GM12865 (cell line): ENCODE measurements at places on chromosomes 16 and 17.

DNA sequence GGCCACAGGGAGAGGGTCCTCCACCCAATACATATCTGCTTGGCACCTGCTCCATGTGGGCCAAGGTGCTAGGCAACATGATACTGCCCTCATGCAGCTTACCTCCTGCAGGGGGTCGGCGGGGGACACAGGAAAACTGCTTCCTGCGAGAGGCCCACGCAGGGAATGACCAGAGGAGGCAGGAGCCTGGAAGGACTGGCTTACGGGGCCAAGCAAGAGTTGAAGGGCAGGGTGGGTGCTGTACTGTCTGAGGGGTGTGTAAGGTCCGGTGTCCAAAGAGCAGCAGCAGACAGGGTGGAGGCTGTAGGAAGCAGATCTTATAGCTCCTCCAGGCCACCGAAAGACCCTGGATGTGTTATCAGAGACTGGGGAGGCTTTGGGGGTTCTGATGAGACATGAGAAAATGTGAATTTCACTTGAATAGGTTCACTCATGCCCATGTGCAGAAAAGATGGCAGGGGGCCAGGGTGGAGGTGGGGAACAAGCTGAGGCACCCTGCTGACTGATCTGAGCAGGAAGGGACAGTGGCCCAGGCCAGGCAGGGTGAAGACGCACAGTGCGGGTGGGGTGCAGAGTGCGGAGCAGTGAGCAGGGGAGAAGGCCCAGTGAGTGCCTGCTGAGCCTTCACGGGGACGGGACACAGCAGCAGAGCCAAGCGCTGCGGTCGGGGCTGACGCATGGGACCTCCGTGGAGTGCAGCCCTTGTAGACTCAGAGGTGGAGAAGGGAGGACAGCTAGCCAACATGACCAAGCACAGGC is 8.3 kb downstream of the FLCN start:
- DNase-seq: no peak

DNA sequence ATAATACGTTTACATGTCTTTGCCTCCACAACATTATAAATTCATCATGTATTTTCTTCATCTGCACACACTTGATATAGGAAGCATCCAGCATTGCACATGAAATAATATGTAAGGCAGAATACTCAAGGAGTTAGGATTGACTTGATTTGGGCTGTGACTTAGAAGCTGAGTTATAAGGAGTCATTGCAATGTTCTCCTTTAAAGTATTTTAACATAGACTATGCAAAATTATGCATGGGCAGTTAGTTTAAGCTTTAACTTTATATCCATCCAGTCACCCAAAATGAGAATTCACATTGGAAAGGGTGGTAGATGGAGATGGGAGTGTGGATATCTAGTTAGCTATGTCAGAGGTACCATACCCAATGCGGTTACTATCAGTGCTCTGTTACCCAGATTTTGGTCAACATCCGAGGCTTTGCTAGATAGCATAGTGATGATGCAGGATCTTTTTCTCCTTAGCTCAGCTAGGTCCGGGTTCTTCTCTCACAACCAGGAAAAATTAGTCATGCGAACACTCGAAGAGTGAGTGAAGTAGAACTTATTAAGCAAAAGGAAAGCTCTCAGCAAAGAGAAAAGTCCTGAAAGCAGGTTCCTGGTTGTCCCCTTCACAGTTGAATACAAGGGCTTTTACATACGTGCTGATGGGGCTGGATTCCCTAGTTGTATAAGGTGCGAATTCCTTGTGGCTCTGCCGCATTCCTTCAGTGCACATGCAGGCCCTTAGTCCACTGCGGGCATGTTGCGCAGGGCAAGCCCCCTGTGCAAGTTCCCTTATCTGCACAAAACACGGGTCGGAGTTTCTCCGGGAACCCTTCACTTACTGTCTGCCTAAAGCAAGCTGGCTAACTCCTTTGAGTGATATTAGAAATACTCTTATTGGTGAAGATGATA is 73.1 kb upstream of the FAM20A start:
- no peak for DNase-seq

DNA sequence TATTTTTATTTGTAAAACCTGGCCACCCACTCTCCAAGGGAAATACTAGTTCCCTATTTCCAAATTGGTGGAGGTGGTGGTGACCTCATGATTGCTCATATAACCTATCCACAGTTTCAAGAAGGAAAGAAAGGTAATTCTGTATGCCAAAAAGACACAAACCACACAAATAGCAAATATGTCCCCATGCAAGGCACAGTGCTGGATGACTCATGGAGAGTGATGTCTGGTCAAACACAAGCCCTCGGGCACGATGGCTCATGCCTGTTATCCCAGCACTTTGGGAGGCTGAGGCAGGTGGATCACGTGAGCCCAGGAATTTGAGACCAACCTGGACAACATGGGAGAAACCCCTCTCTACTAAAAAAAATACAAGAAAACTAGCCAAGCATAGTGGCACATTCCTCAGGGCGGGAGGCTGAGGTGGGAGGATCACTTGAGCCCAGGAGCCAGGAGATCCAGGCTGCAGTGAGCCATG is 64.2 kb downstream of the GNA13 start:
- DNase-seq: no peak

GRCh38 chr16:86490859-86491639 is 19.3 kb upstream of the FOXF1 start:
- DNase-seq: no peak

- DNase-seq: peak; percentile 29
Observed at GRCh38 chr16:48326915-48327314, 58.3 kb downstream of the SIAH1 start.

- peak; percentile 75 for DNase-seq
Observed at GRCh38 chr16:27318392-27319256, 4.8 kb downstream of the IL4R start.

DNA sequence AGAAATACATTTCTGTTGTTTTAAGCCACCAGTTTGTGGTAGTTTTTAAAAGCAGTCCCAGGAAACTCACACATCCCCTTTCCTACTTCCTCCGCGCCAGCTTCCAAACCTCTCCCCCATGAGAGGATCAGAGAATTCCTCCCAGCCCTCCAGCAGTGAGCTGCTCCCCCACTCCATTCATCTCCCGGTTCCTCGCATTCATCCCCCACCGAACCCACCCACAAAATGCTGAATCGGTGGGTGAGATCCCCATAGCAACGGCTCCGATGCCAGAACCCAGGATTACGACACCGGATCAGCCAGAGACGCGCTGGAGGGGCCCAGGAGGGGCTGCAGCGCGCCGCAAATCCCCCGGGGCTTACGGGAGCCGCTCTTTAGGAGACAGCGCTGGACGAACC is 251.4 kb upstream of the RPL38 start:
- DNase-seq: no peak

DNA sequence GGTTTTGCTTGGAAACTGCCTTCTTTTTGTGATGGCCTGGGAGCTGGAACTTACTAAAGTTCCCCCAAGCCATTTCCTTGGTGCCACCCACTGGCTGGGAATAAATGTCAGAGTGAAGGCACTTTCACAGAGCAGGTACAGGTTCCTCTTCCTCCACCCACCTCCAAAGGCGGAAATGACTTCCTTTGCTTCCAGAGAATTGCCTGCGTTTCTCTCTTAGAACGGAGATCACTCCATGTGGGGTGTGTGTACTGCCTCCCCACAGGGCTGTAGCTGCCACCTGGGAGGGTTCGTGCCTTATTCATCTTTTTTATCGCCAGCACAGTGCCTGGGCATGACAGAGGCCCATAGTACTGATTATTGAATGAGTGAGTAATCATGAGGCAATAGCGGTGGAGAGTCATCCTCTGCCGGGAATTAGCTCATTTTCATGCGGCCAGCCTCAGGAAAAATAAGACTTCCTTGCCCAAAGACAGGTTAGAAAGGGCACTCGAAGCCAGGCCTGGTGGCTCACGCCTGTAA is 32.2 kb upstream of the HAS3 start:
- DNase-seq: no peak

GRCh38 chr17:11578998-11579397 is 19.3 kb upstream of the DNAH9 start:
- DNase-seq: no peak

DNA sequence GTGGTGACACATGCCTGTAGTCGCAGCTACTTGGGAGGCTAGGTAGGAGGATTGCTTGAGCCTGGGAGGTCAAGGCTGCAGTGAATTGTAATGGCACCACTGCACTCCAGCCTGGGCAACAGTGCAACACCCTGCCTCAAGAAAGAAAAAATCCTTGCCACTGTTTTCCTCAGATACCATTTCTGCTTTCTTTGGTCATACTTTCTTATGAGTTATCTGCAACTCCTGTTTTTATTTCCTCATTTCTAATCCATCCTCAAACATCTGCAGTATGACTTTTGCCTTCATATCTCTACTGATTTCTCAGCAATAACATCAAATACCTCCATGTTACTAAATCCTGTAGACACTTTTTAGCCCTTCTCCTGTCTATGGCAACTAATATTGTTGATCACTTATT is 3.1 kb upstream of the AP2B1 start:
- no peak for DNase-seq

- peak; percentile 45 for DNase-seq
Observed at GRCh38 chr16:2148714-2149629, 547 bp downstream of the RAB26 start.

DNA sequence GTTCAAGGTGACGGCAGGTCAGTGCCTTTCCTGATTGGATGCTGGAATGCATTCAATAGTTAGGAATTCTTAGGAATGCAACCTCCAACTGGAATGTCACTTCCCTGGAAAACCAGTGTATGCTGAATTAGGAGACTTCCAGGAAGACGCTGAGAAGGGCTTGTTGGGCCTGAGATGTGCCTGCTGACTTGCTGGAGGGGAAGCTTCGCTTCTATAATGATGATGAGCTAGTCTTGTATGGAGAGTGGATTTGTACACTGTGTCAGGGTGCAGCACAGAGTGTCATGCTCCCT is 45.6 kb downstream of the SMPD3 start:
- DNase-seq: no peak

- DNase-seq: no peak
Observed at GRCh38 chr16:76748461-76749348, 442.3 kb upstream of the MON1B start.

- peak; percentile 44 for DNase-seq
Observed at GRCh38 chr17:6455321-6455705, 11.1 kb downstream of the PIMREG start.

- no peak for DNase-seq
Observed at GRCh38 chr16:31429314-31429713, 1.2 kb upstream of the COX6A2 start.

DNA sequence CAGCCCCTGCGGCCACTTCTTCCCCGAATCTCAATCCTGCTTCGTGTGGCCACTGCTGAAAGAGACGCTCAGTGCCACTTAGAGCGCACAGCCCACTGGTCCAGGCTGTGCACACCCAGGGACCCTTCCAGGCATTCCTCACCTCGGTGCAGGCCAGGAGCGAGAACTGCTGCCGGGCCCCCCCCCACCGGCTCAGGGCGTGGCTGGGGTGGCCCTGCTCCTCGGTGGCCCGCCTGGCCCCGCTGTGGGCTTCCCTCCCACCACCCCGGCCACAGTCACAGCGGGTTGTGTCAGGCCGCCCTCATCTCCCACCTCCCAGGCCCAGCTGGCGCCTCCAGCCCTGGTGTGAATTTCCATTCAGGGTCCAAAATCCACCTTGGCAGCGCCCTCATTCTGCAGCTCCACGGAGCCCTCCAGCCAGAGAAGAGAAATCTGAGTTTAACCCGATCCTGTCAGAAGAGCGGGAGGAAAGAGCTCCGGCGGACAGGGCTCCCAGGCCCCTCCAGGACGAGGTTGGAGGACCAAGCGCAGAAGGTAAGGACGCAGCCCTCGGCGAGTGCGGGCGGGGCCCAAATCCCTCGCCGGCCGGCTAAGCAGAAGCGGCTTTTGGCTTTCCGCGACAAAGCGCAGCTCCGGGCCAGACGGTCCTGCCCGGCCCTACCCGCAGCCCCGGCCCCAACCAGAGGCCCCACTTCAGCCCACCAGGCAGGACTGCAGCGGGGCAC is 12.0 kb downstream of the TBC1D16 start:
- DNase-seq: no peak

DNA sequence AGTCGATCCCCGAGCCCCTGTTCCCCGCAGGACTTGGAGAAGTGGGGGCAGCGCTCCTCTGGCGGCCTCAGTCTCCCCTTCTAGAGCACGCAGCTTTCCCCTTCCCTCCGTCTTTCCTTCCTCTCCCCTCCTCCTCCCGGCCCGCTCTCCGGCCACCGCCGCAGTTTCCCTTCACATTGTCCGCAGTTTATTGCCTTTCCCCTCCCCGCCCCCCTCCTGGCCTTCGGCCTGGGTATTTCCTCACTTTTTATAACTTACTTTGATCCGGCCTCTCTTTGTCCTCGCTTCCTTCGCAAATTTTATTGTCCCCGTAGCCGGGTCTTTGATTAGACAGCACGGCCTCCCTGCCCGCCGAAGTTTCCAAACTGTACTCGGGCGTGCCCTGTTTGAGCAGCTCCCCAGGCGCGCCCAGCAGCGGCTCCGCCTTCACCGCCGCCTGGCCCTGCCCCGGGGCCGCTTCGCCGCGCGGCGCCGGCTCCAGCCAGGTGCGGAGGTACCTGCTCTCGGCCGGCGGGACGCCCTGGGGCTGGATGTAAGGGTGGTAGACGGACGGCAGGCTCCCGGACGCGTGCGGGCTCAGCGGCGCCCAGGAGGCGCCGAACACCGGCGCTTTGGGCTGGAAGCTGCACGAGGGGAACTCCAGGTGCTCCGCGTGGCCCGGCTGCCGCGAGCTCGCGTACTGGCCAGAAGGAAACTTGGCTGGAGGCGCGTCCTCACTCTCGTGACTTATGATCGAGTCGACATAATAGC is 488 bp downstream of the HOXB9 start:
- peak; percentile 51 for DNase-seq

DNA sequence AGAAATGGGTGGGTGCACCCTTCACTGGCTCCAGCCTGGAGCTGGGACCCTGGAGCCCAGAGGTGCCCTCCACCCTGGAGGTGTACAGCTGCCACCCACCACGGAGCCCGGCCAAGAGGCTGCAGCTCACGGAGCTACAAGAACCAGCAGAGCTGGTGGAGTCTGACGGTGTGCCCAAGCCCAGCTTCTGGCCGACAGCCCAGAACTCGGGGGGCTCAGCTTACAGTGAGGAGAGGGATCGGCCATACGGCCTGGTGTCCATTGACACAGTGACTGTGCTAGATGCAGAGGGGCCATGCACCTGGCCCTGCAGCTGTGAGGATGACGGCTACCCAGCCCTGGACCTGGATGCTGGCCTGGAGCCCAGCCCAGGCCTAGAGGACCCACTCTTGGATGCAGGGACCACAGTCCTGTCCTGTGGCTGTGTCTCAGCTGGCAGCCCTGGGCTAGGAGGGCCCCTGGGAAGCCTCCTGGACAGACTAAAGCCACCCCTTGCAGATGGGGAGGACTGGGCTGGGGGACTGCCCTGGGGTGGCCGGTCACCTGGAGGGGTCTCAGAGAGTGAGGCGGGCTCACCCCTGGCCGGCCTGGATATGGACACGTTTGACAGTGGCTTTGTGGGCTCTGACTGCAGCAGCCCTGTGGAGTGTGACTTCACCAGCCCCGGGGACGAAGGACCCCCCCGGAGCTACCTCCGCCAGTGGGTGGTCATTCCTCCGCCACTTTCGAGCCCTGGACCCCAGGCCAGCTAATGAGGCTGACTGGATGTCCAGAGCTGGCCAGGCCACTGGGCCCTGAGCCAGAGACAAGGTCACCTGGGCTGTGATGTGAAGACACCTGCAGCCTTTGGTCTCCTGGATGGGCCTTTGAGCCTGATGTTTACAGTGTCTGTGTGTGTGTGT is 46.8 kb downstream of the IL21R start:
- DNase-seq: no peak

- DNase-seq: no peak
Observed at GRCh38 chr17:61702450-61702849, 111.4 kb upstream of the NACA2 start.
